ENCODE measurements at places on chromosomes 2 and 18.

- no peak for DNase-seq
These were observed 344.6 kb upstream of the CHAC2 start for GRCh38 chr2:53422979-53423378.

GRCh38 chr2:225600444-225600843 lies 200.9 kb downstream of the NYAP2 start:
- DNase-seq = no peak

- no peak for DNase-seq
These were observed 132.7 kb upstream of the STON1 start for GRCh38 chr2:48397281-48397680.

DNA sequence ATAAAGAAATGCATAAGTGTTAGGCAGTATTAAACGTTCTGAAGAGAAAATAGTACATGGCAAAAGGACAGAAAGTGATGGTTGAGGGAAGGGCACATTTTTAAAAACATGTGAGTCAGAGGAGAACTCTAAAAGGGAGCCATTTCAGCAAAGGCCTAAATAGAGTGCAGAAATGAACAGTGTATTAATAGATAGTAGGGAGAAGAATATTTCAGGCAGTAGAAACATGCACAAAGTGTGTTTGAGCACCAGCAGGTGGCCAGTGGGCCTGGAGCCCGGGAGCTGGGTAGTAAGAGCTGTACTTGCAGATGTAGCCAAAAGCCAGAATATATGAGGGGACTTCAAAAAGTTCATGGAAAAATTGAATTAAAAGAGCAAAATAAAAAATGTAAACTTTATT lies 288.1 kb upstream of the FIGN start:
- no peak for DNase-seq

GRCh38 chr2:186713691-186714090 lies 19.8 kb downstream of the FAM171B start:
- DNase-seq = no peak

- no peak for DNase-seq
These were observed 34.6 kb upstream of the IL37 start for GRCh38 chr2:112876257-112876970.

GRCh38 chr2:173370198-173370597 lies 15.5 kb downstream of the CDCA7 start:
- no peak for DNase-seq

- DNase-seq = no peak
These were observed 34.3 kb downstream of the LCLAT1 start for GRCh38 chr2:30481323-30481800.

GRCh38 chr2:207251022-207251421 lies 85.3 kb upstream of the KLF7 start:
- DNase-seq = no peak

DNA sequence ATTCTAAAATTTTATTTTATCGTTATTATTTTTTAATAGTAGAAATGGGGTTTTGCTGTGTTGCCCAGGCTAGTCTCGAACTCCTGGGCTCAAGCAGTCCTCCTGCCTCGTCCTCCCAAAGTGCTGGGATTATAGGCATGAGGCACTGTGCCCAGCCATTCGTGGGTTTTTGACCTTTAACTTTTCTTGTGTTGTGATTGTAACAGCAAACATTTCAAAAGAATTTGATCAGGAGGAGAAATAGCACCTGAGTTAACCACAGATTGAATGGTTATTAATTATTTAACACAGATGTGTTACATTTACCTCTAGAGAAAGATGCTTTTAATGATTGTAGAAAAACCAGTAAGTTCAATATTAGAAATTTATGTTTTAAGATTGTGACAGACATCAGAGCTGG lies 132.0 kb downstream of the HAUS1 start:
- no peak for DNase-seq

DNA sequence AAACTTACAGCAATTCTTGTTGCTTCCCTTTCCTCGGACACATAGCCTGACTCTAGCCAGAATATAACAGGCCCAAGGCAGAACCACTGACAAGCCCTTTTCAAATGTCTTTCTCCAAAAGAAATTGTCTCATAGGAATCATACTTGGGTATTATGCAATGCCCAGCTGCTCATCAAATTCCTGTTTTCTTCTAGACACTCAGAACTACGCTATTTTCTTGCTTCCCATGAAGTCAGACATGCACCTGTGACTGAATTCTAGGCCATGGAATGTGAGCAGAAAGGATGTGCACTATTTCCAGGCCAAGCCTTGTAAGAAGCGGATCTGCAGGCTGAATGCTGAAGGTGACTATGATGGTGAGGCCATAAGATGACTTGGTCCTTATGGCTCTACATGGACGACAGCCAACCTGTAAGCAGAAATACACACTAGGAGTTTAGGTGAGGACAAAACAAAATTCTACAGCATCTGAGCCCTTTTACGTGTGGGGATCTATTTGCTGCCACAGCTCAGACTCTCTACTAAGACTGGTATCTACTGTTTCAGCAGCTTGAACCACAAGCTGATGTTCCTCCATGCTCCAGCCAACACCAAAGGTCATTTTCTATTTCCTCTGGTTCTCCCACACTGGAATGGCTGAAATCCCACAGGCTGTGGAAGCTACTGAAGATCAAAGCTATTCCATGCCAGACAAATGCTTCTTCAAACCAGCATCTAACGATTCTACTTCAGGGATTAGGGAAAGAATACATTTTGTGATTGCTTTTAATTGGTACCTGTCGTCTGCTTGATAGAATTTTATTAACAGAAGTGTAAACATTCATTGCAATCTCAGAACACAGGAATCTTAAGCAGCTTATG lies 378.7 kb downstream of the RBM43 start:
- DNase-seq = no peak

GRCh38 chr2:64643838-64644457 lies 9.8 kb downstream of the SERTAD2 start:
- DNase-seq = no peak

GRCh38 chr2:27152796-27153464 lies 4.1 kb downstream of the TCF23 start:
- DNase-seq = no peak

GRCh38 chr18:59994357-59994756 lies 94.6 kb downstream of the PMAIP1 start:
- DNase-seq = no peak

Data from activated CD4-positive, CD25-positive, alpha-beta regulatory T cell (primary cell).